ENCODE measurements at places on chromosomes 3 and 15. TPM values are rescaled to one million over a fixed set of nuclear protein-coding genes. Genes with fewer than 3 reads are reported as not detected.

The PLSCR4 gene
- polyA plus RNA-seq = 91.7 TPM

The CKMT1B gene
- not detected for polyA plus RNA-seq

The ECE2 gene
- not detected for polyA plus RNA-seq

The MORC1 gene
- polyA plus RNA-seq = not detected

The CADPS gene
- polyA plus RNA-seq = not detected

The CCDC13 gene
- polyA plus RNA-seq = 0.36 TPM

The TUSC7 gene
- polyA plus RNA-seq = not detected

The MKRN2OS gene
- polyA plus RNA-seq = not detected

The GUCA1C gene
- polyA plus RNA-seq = not detected

The CKMT1A gene
- not detected for polyA plus RNA-seq

The SNX22 gene
- 0.18 TPM for polyA plus RNA-seq

The GPX1 gene
- 1,348 TPM for polyA plus RNA-seq

The BLM gene
- 3.8 TPM for polyA plus RNA-seq

The BFSP2 gene
- not detected for polyA plus RNA-seq

The ZNF660 gene
- 0.44 TPM for polyA plus RNA-seq

The ASTE1 gene
- polyA plus RNA-seq = 4.1 TPM

The IDH3A gene
- 28.6 TPM for polyA plus RNA-seq

The HRG gene
- not detected for polyA plus RNA-seq

The SYNM gene
- 3.7 TPM for polyA plus RNA-seq

The ENTPD3 gene
- 0.03 TPM for polyA plus RNA-seq

The AMIGO3 gene
- 1.2 TPM for polyA plus RNA-seq

The TMC3 gene
- not detected for polyA plus RNA-seq

The HGD gene
- 0.33 TPM for polyA plus RNA-seq

The THBS1 gene
- 6,293 TPM for polyA plus RNA-seq

The SLITRK3 gene
- polyA plus RNA-seq = not detected

The PIGB gene
- polyA plus RNA-seq = 18.5 TPM

The UQCRC1 gene
- polyA plus RNA-seq = 427 TPM

The TMEM39A gene
- 43.6 TPM for polyA plus RNA-seq

The SERINC4 gene
- 0.05 TPM for polyA plus RNA-seq

The PLSCR1 gene
- 55.5 TPM for polyA plus RNA-seq

The WNT7A gene
- not detected for polyA plus RNA-seq

The ARPP19 gene
- polyA plus RNA-seq = 47.1 TPM

The SPINK8 gene
- not detected for polyA plus RNA-seq

The C2CD4B gene
- 31.5 TPM for polyA plus RNA-seq

The TRAIP gene
- 8.6 TPM for polyA plus RNA-seq

The TMEM158 gene
- polyA plus RNA-seq = 0.15 TPM

The NTRK3 gene
- not detected for polyA plus RNA-seq

The PLSCR5 gene
- not detected for polyA plus RNA-seq

The FURIN gene
- polyA plus RNA-seq = 96.9 TPM

The NLGN1 gene
- polyA plus RNA-seq = 7.9 TPM

The ROPN1B gene
- not detected for polyA plus RNA-seq

The HTR3C gene
- not detected for polyA plus RNA-seq

The PCCB gene
- polyA plus RNA-seq = 34.3 TPM
